ENCODE measurements at places on chromosomes 16 and 17.
A peak's percentile ranks its signal among the peaks of the same experiment; 100 is the strongest.

GRCh38 chr17:71985111-71986039 lies 135.4 kb upstream of the SOX9 start:
- no peaks in the 10 kb centered on the region for H3K36me3 ChIP-seq
- H3K27ac ChIP-seq = no peak overlapping the region
- H3K27me3 ChIP-seq = peaks cover 14% of the 10 kb centered on the region
- no peak overlapping the region for H3K4me3 ChIP-seq

GRCh38 chr17:50210240-50211225 lies 9.1 kb upstream of the COL1A1 start:
- peak overlapping the region; percentile 85 for H3K27ac ChIP-seq
- peaks cover 28% of the 10 kb centered on the region for H3K27me3 ChIP-seq
- H3K4me1 ChIP-seq = peaks cover 73% of the 10 kb centered on the region
- peak; percentile 71 for DNase-seq
- no peaks in the 10 kb centered on the region for H3K36me3 ChIP-seq
- H3K4me3 ChIP-seq = peak overlapping the region; percentile 68

DNA sequence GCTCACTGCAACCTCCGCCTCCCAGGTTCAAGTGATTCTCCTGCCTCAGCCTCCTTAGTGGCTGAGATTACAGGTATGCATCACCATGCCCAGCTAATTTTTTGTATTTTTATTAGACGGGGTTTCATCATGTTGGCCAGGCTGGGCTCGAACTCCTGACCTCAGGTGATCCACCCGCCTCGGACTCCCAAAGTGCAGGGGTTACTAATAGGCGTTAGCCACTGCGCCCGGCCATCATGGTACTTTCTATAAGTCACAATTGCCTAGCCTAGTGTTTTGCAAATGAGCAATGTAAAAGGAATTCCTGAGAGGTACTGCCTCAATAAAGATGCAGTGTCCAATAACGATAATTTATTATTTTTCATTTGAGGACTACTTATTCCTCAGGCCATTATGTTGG lies 13.9 kb upstream of the PSMC3IP start:
- H3K4me1 ChIP-seq = peaks cover 2% of the 10 kb centered on the region
- no peak for DNase-seq
- H3K36me3 ChIP-seq = peaks cover 23% of the 10 kb centered on the region
- H3K4me3 ChIP-seq = no peak overlapping the region
- no peak overlapping the region for H3K27ac ChIP-seq
- no peaks in the 10 kb centered on the region for H3K27me3 ChIP-seq

DNA sequence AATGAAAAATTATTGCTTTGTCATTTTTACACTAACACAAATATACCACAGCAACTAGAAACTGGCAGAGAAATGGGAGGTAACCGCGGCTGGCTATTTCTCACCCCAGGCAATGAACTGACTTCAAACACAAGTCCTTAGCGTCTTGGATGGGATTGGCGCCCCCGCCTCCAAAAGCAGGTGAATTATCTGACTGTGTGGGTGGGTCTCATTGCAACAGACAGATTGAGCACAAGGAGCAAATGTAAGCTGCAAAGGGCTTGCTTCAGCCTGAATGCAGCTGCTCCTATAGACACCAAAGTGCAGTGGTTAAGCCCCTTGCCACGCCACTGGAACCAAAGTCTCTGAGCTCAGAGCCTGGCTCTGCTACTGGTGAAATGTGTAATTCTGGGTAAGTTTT lies 225.0 kb downstream of the XYLT1 start:
- no peaks in the 10 kb centered on the region for H3K4me1 ChIP-seq
- H3K4me3 ChIP-seq = no peak overlapping the region
- H3K36me3 ChIP-seq = no peaks in the 10 kb centered on the region
